ENCODE measurements at places on chromosomes 11 and 22.
A peak's percentile ranks its signal among the peaks of the same experiment; 100 is the strongest.

DNA sequence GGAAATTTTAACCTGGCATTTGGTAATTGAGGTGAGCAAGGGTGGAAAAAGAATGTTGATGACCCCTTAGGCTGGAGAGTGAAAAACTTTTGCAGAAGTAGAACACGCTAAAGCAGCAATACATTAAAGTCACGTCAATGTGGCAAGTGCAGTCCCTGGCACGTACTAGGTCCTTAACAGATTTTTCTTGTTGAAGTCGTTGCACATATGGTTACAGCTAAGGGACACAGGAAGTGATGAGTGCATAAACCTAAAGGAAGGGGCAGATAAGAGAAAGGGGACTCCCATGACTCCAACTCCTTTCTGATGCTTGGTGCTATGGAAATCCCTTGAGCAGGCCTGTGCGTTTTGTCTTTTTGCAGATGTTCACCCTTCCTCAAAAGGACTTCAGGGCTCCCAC lies 1.2 kb downstream of the ACCS start:
- no peaks in the 10 kb centered on the region for H3K4me1 ChIP-seq
- H3K36me3 ChIP-seq: no peaks in the 10 kb centered on the region
- H3K27ac ChIP-seq: no peak overlapping the region
- DNase-seq: no peak

- no peaks in the 10 kb centered on the region for H3K27me3 ChIP-seq
- H3K4me1 ChIP-seq: 0 out of 2 replicates have a peak, but pooled peaks cover 5% of the 10 kb centered on the region
- no peak overlapping the region for H3K4me3 ChIP-seq
- H3K27ac ChIP-seq: no peak overlapping the region
- no peak for DNase-seq
These were observed 67.1 kb downstream of the GGTLC2 start for GRCh38 chr22:22711532-22711913.

GRCh38 chr11:106271686-106272085 lies 194.2 kb downstream of the AASDHPPT start:
- H3K4me1 ChIP-seq: no peaks in the 10 kb centered on the region
- no peaks in the 10 kb centered on the region for H3K27me3 ChIP-seq
- H3K4me3 ChIP-seq: no peak overlapping the region
- DNase-seq: no peak
- H3K27ac ChIP-seq: no peak overlapping the region

DNA sequence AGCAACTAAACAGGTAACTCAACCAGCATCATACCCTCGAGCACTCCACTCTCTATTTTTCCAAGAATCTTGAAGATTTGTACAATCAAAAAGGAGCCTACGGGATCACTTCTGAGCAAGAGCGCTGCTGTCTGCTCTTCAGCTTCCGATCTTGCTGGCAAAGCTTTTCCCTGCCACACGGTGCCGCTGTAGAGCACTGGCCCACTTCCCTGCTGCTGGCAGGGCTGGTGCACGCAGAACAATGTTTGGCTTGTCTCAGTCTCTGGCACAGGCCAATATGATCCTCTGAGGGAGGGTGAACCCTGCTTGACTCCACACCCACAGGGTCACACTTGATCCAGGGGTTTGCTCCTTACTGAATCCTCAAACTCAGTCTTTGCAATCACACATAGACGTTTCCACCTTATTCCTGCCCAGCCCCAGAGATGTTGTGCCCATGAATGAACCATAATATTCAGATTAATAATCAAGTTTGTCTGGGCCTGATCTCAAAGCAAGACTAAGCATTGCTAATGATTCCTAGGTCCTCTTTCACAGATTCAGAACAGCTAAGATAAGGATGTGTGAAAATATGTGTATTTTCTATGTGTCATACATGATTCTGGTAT lies 536.6 kb downstream of the SOX6 start:
- H3K36me3 ChIP-seq: no peaks in the 10 kb centered on the region
- H3K4me1 ChIP-seq: no peaks in the 10 kb centered on the region
- peak; percentile 53 for DNase-seq
- H3K4me3 ChIP-seq: no peak overlapping the region
- no peak overlapping the region for H3K27ac ChIP-seq

GRCh38 chr11:35232891-35233330 lies 93.9 kb downstream of the CD44 start:
- H3K4me1 ChIP-seq: 0 out of 2 replicates have a peak, but pooled peaks cover 3% of the 10 kb centered on the region
- H3K27ac ChIP-seq: no peak overlapping the region
- H3K27me3 ChIP-seq: no peaks in the 10 kb centered on the region
- H3K4me3 ChIP-seq: no peak overlapping the region

GRCh38 chr11:36743039-36743438 lies 145.0 kb upstream of the RAG2 start:
- H3K27me3 ChIP-seq: no peaks in the 10 kb centered on the region
- H3K4me1 ChIP-seq: no peaks in the 10 kb centered on the region
- no peaks in the 10 kb centered on the region for H3K36me3 ChIP-seq
- H3K4me3 ChIP-seq: no peak overlapping the region
- H3K27ac ChIP-seq: no peak overlapping the region
- no peak for DNase-seq

DNA sequence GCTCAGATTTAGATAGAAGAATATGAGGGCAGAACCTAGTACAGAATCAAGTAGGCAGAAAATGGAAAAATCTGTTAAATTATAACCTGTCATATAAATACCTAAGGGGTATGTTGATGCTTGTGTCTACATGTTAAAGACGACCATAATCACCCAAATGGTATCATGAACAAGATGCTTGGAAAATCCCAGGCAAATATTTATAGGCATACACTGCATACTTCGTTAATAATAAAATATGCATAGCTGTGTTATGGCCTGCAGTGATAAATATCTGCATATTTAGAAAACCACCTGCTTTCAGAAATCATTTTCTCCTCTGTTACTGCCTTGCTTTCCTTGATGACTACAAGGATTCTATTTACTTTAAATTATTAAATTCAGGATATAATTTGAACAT lies 18.9 kb upstream of the DDX10 start:
- H3K27ac ChIP-seq: no peak overlapping the region
- H3K36me3 ChIP-seq: no peaks in the 10 kb centered on the region
- H3K27me3 ChIP-seq: no peaks in the 10 kb centered on the region
- no peaks in the 10 kb centered on the region for H3K4me1 ChIP-seq
- no peak overlapping the region for H3K4me3 ChIP-seq
- DNase-seq: no peak

GRCh38 chr22:44613196-44613595 lies 88.8 kb upstream of the PRR5 start:
- H3K36me3 ChIP-seq: no peaks in the 10 kb centered on the region
- no peak overlapping the region for H3K4me3 ChIP-seq
- no peaks in the 10 kb centered on the region for H3K4me1 ChIP-seq
- no peak overlapping the region for H3K27ac ChIP-seq
- DNase-seq: no peak
- peaks cover 78% of the 10 kb centered on the region for H3K27me3 ChIP-seq

GRCh38 chr22:49179175-49179574 lies 648.5 kb downstream of the BRD1 start:
- peaks cover 76% of the 10 kb centered on the region for H3K27me3 ChIP-seq
- H3K36me3 ChIP-seq: no peaks in the 10 kb centered on the region
- no peak overlapping the region for H3K27ac ChIP-seq
- no peak overlapping the region for H3K4me3 ChIP-seq
- no peak for DNase-seq
- H3K4me1 ChIP-seq: no peaks in the 10 kb centered on the region

DNA sequence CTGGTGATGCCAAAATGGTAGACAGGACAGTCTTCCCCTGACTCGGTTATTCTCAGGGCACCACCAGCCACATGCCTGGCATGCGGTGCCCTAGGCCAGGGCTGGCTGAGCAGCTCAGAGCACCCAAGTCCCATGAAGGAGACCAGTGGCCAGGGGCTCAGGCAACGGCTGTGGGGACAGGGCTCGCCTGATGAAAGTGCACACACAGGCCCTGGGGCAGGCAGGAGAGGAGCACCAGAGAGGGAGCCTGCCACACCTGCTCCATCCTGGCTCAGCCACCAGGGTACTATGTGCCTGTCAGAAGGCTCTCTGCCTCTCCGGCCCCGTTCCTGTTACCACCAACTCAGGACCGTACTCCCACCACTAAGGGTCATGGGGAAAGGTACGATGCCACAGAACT lies 12.1 kb downstream of the ELFN2 start:
- DNase-seq: no peak
- H3K36me3 ChIP-seq: no peaks in the 10 kb centered on the region
- no peak overlapping the region for H3K27ac ChIP-seq
- no peaks in the 10 kb centered on the region for H3K4me1 ChIP-seq

GRCh38 chr11:27907530-27907929 lies 200.4 kb downstream of the KIF18A start:
- no peaks in the 10 kb centered on the region for H3K27me3 ChIP-seq
- H3K4me1 ChIP-seq: peaks cover 10% of the 10 kb centered on the region
- H3K4me3 ChIP-seq: no peak overlapping the region
- H3K27ac ChIP-seq: no peak overlapping the region

DNA sequence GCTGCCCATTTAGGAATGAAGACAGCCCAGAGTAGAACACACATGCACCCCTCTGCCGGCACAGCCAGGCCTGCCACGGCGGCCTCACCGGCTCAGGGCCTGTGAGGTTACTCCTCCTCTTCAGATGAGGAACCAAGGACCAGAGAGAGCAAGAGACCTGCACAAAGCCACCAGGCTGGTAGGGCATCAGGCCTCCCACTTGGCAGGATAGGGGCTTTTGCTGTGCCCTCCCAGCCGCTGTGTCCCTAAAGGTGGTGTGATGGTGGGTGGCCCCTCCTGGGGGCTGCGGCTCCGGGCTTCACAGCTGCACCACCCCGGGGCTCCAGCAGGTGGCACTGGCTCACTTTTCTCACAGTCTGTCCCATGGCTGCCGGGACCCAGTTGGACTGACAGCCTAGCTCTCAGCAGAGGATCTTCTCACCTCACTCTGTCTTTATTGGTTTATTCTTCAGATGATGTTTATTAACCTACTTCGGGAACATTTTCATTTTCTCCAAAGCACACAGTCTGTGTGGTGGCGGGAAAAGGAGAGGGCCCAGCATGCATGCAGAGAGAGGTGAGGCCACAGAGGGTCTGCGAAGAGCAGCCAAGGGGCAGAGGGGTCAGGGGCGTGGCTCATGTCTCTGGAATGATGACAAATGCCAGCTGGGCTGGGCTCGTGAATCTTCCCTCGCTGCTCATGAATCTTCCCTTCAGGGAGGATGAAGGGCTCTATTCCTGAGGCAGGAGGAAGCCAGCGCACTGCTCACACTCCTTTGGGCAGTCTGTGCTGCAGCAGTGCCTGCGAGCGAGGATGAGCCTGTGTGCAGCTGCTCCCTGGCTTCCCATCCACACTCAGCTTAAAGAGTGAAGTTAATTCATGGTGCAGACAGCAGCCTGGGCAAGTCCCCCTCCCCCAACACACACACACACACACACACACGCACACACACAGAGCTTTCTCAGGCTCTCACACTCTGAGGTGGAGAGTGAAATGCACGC lies 101.1 kb upstream of the PITPNB start:
- no peaks in the 10 kb centered on the region for H3K36me3 ChIP-seq
- peak; percentile 54 for DNase-seq
- no peaks in the 10 kb centered on the region for H3K4me1 ChIP-seq
- H3K4me3 ChIP-seq: no peak overlapping the region
- no peaks in the 10 kb centered on the region for H3K27me3 ChIP-seq

DNA sequence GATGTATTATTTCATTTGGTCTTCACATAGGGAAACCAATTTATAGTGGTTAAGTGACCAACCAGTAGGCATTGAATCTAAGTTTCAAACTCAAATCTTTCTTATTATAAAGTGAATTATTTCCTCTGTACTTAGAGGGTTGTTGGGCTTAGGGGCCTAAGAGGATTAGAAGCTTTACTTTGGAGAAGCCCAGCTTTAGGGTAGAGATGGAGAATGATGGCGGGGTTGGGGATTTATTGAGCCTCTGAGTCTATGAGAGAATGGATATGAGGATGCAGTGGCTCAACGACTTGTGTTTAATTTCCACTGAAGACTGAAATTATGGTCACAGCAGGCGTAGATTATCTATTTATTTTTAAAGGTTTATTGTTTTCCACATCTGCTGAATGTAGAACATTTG lies 55.5 kb downstream of the CHRDL2 start:
- H3K27ac ChIP-seq: no peak overlapping the region
- DNase-seq: no peak
- no peaks in the 10 kb centered on the region for H3K27me3 ChIP-seq
- H3K36me3 ChIP-seq: no peaks in the 10 kb centered on the region
- no peaks in the 10 kb centered on the region for H3K4me1 ChIP-seq

DNA sequence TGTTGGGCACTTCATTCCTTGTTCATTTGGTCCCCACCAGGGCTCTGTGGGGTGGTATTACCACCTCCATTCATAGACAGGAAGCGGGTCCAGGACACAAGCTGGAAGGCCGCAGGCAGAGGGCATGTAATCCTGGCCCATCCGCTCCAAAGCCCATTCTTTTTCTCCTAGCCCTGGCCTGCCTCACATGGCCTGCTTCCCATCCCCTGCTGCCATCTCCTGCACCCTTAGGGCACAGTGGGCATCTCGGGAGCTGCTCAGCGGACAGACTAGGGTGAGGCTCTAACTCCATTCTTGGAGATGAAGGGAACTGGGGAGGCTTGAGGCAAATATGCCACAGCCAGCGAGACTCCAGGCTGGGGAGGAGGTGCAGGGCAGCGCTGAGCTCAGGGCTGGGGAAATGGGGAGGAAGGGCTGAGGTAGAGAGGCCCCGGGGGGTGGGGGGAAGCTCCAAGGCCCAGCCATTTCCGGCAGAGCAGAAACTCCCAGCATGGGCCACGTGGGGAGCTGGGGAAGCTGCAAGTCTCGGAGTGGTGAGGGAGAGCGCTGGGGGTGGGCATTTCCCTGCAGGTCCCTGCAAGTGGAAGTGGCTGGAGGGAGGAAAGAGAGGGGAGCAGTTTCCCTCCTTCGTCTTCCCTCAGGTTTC lies 14.3 kb upstream of the BCL9L start:
- H3K27me3 ChIP-seq: no peaks in the 10 kb centered on the region
- no peak overlapping the region for H3K4me3 ChIP-seq
- no peak overlapping the region for H3K27ac ChIP-seq
- peak; percentile 34 for DNase-seq
- peaks cover 10% of the 10 kb centered on the region for H3K4me1 ChIP-seq

- H3K27me3 ChIP-seq: no peaks in the 10 kb centered on the region
- H3K4me3 ChIP-seq: no peak overlapping the region
- H3K27ac ChIP-seq: no peak overlapping the region
- DNase-seq: no peak
These were observed 186.4 kb downstream of the BLID start for GRCh38 chr11:121929581-121929980.

DNA sequence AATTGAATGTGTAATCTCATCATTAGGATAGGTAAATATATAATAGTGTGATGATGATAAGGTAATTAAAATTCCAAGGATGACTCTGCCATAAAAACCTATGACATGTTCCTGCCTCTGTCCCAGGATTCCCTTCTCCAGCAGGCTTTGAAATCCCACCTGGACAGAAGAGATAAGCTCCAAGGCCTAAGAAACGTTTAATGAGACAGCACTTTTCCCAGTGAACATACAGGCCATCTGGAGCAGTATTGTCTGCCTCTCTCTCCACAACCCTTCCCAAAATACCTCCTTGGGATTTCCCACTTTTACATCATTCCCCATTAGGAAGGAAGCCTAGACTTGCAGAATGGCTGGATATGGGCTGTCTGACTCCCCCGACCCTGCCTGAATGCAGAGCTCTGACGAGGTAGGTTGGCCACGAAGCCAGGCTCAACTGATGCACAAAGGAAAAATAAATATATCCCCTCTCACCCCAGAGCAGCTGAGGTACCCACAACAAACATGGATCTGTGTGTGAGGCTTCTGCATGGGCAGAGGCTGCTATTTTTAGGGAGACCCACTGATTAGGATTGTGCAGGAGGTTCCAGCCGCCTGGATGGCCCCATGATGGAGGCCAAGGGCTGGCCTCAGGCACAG lies 71.0 kb downstream of the TMPRSS5 start:
- H3K36me3 ChIP-seq: no peaks in the 10 kb centered on the region
- no peak overlapping the region for H3K4me3 ChIP-seq
- no peaks in the 10 kb centered on the region for H3K27me3 ChIP-seq
- DNase-seq: no peak
- H3K27ac ChIP-seq: no peak overlapping the region
- no peaks in the 10 kb centered on the region for H3K4me1 ChIP-seq

- H3K36me3 ChIP-seq: no peaks in the 10 kb centered on the region
- H3K4me3 ChIP-seq: no peak overlapping the region
- H3K27ac ChIP-seq: no peak overlapping the region
These were observed 24.1 kb downstream of the RNF214 start for GRCh38 chr11:117256573-117256972.

Data from MM.1S (cell line).